ENCODE measurements at places on chromosomes 5 and 9.
A peak's percentile ranks its signal among the peaks of the same experiment; 100 is the strongest.

DNA sequence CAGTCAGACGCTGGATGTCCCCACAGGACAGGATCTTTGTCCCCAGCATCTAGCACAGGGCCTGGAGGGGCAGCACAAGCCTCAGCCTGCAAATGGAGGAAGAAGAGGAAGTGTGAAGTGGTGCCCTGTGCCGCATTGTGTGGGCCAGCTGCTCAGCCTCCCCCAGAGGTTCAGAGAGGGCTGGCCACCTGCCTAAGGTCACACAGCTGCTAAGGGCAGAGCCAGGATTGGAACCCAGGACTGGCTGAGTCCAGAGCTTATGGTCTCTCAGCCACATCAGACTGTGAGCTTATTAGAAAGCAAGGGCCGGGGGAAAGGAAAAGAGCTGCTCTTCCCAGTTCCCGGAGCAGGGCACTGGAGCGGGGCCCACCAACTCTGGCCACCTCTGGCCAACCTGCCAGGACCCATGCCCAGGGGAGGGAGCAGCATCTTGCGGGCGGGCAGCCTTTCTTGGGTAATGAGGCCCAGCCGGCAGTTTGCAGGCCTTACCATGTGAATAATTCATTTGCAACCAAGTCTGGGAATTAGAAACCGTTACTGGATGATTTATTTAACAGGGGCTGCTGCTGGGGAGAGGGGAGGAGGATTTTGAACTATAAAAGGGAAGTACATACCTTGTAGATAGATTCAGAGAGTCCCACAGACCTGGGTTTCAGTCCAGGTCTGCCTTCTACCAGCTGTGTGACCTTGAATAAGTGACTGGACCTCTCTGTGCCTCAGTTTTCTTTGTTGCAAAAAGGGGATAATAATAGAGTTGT, 11.6 kb upstream of the CRB2 start:
- DNase-seq: no peak

- peak; percentile 21 for DNase-seq
These were observed 2.5 kb downstream of the IL33 start for GRCh38 chr9:6218099-6218502.

GRCh38 chr9:37243588-37244345, 123.4 kb downstream of the ZCCHC7 start:
- no peak for DNase-seq

DNA sequence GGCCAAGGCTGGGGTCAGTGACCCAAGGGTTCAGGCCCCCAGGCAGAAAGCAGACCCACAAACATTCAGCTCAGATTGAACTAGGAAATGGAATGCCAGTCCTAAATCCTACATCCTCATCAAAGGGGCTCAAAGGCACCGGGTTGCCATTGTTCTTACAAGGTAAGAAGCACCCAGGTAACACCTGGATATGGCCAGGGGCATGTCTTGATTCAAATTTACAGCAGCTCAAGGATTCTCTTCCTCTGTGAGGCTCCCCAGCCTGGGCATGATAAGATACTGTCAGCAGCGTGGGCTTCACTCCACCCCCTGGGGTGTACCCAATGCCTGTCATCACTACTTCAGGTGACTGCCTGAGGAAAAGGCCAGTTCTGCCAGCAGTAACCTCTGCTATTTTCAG, 92.1 kb upstream of the FSTL4 start:
- DNase-seq: no peak

- peak; percentile 77 for DNase-seq
These were observed 56.2 kb downstream of the PLAC8L1 start for GRCh38 chr5:146048994-146049703.

DNA sequence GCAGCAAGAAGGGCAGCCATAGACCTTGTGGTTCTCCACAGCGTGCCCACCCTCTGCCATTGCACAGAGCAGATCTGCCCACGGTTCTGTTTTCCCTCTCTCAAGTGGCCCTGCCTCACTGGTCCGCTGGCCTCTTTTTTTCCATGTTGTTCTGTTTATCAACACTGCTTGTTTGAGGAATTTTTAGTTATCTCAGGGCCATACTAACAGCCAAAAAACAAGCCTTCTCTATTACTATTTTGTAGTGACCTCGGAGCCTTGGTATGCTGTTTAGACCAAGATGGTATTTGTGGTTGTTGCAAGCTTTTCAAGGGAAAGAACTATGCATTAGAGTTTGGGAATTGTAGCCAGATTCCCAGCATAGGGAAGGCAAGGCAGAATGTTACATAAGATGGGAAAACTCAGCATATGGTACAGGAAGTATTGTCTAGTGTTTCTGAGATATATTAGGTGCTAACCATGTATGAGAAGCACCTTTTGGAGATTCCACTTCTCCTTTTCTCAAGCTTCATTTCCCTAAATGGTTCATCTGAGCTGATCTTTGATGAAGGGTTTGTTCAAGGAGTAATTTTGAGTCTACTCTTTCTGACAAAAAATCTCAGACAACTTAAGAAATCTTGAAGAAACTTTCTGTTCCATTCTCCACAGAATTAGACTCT, 54.3 kb downstream of the NUP214 start:
- DNase-seq: peak; percentile 97

- no peak for DNase-seq
These were observed 23.3 kb upstream of the ZDHHC12 start for GRCh38 chr9:128747241-128747640.

Measured in EH (cell line).